ENCODE measurements at places on chromosomes 4 and X. TPM values are rescaled to one million over a fixed set of nuclear protein-coding genes. Genes with fewer than 3 reads are reported as not detected.

DNA sequence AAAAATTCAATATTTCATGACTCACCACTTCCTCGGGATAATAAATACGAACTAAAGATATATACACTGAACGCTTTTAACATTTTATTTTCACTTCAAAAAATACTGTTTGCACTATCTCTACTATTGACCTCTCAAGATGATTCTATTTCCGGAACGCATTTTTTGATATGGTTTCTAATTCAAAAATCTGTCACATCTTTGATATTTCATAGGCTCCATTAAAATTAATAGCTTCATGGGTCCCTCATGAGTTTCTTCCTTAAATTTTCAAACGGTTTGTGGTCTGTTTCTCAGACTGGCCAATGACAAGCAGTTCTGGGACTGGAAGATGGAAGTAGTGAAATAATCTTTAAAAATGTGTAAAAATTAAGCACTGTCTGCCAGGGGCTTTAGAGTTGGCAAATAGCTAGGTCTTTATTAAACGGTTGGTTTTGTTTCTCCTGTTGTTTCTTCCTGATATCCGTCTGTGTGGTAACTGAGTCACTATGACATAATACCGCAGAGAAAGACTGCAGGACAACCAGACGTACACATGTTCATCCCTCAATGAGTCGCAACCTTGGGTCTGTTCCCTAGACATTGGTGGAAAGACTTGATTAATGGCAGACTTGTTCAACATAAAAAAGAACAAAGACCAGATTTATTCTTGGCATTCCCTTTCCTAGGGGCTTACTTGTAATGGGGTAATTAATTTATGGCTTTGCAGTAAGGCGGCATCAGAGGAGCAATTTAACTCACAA lies 133.8 kb downstream of the PALLD start:
- H3K4me1 ChIP-seq = peaks cover 13% of the 10 kb centered on the region
- no peak for DNase-seq
- no peak overlapping the region for H3K27ac ChIP-seq
- H3K4me3 ChIP-seq = no peak overlapping the region

GRCh38 chr4:129581305-129581704 lies 485.4 kb downstream of the C4orf33 start:
- no peaks in the 10 kb centered on the region for H3K27me3 ChIP-seq
- no peak overlapping the region for H3K27ac ChIP-seq
- H3K36me3 ChIP-seq = no peaks in the 10 kb centered on the region
- DNase-seq = no peak

DNA sequence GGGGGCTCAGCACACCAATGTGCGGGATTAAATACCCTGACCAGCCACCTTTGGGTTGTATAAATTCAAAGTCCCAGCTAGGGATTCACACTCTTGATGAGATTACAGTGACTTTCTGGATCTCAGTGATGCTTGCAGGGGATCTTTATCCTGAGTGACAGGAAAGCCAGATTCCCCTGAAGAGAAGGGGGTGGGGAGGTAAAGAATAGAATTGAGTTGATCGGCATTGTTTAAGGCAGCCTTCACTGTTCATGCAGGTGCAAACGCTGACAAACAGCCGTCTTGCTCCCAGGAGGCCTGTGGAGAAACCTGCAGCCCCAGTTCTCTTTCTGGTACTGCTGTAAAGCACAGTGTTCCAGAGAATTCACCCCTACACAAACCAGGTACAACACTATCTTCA lies 19.0 kb downstream of the CXXC4 start:
- no peak overlapping the region for H3K27ac ChIP-seq
- no peaks in the 10 kb centered on the region for H3K27me3 ChIP-seq
- H3K4me1 ChIP-seq = peaks cover 2% of the 10 kb centered on the region
- DNase-seq = no peak

DNA sequence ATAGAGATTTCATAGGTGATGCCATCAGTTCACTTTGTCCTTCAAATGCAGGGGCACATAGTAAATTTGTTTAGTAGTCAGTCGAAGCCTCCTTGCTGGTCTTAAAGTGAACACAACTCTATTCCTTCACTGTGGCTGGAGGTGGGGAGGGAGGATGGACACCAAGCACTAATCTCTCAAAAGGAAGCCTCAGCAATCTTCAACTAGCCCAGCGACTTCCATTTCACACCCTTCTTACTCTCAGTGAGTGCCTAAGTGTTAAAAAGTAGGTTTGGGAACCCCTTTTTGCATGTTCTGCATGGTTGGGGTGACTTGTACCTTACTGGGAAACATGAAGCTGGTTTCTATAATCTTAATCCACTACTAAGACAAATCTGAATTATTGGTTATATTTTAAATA lies 96.0 kb upstream of the GUCY1A1 start:
- H3K36me3 ChIP-seq = no peaks in the 10 kb centered on the region
- no peaks in the 10 kb centered on the region for H3K27me3 ChIP-seq
- H3K27ac ChIP-seq = no peak overlapping the region
- DNase-seq = no peak
- no peaks in the 10 kb centered on the region for H3K4me1 ChIP-seq

- DNase-seq = no peak
- peaks cover 23% of the 10 kb centered on the region for H3K4me1 ChIP-seq
- H3K36me3 ChIP-seq = no peaks in the 10 kb centered on the region
- H3K4me3 ChIP-seq = no peak overlapping the region
- no peaks in the 10 kb centered on the region for H3K27me3 ChIP-seq
Observed at GRCh38 chr4:44446801-44447562, 1.6 kb downstream of the KCTD8 start.

- no peaks in the 10 kb centered on the region for H3K27me3 ChIP-seq
- H3K36me3 ChIP-seq = no peaks in the 10 kb centered on the region
- no peak overlapping the region for H3K4me3 ChIP-seq
- peaks cover 11% of the 10 kb centered on the region for H3K4me1 ChIP-seq
- DNase-seq = no peak
- no peak overlapping the region for H3K27ac ChIP-seq
Observed at GRCh38 chr4:6971536-6972374, 62.1 kb downstream of the TBC1D14 start.

GRCh38 chrX:46710927-46711623 lies 47.8 kb downstream of the SLC9A7 start:
- H3K36me3 ChIP-seq = no peaks in the 10 kb centered on the region
- H3K27me3 ChIP-seq = no peaks in the 10 kb centered on the region
- H3K27ac ChIP-seq = no peak overlapping the region
- peaks cover 8% of the 10 kb centered on the region for H3K4me1 ChIP-seq
- no peak for DNase-seq
- H3K4me3 ChIP-seq = no peak overlapping the region

DNA sequence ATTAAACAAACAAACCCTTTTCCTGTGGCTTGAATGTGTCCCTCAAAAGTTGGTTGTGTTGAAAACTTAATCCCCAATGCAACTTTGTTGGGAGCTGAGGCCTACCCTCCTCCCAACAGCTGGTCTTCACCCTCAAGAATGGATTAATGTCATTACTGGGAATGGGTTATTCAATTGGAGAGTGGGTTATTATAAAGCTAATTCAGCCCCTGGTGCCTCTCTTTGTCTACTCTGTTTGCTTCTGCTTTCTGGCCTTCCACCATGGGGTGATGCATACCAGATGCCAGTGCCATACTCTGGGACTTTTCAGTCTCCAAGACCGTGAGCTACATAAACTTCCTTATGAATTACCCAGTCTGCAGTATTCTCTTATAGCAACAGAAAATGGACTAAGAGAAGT lies 706.5 kb downstream of the CCSER1 start:
- H3K36me3 ChIP-seq = no peaks in the 10 kb centered on the region
- no peaks in the 10 kb centered on the region for H3K4me1 ChIP-seq
- no peaks in the 10 kb centered on the region for H3K27me3 ChIP-seq
- H3K4me3 ChIP-seq = no peak overlapping the region

DNA sequence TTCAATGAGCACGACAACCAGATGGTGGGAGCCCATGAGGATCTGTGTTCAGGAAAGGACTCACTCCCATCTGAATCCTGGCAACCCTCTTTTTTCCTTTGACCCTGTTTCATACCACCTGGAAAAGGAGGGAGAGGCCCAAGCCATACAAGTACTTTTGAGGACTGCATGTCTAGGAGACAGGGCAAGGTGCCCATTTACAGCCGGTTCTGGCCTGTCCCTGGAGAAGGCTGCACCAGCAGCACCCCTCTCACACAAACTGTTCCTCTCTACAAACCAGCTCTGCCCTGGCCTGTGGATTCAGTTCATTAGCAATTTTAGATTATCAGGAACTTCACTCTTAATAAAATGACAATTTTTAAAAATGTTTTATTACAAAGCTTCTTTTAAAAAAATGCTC lies 57.5 kb downstream of the HADH start:
- no peak overlapping the region for H3K27ac ChIP-seq
- no peaks in the 10 kb centered on the region for H3K4me1 ChIP-seq
- H3K27me3 ChIP-seq = no peaks in the 10 kb centered on the region

DNA sequence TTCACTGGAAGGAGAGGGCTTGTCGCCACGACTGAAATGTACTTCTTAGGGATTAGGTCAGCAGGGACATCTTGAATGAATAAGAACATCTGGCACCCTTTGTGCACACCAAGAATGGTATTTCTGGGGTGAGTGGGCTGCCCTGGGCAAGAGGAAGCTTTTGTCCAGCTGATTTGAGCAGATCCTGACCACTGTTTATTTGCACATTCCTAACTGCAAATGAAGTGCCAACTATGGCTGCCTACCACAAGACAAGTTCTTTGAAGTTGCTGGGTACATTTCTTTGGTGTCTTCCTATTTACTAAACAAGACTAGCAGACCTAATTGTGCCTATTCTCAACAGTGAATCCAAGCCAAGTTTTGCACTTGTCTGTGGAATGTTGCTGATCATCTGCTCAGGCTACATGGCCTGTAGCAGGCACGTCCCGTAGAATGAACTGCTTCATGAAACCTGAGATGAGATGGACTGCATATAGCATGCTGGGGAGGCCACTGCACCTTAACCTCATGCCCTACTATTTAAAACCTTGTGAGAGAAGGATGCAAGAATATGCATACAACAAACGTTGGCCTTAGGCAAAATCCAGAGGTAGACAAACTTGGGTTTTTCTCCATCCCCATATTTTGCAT lies 45.0 kb downstream of the PIR start:
- no peak overlapping the region for H3K4me3 ChIP-seq
- H3K36me3 ChIP-seq = no peaks in the 10 kb centered on the region
- no peak overlapping the region for H3K27ac ChIP-seq
- no peaks in the 10 kb centered on the region for H3K27me3 ChIP-seq

GRCh38 chrX:80602036-80602860 lies 182.0 kb downstream of the TENT5D start:
- DNase-seq = no peak
- no peaks in the 10 kb centered on the region for H3K27me3 ChIP-seq
- H3K4me1 ChIP-seq = no peaks in the 10 kb centered on the region
- H3K36me3 ChIP-seq = no peaks in the 10 kb centered on the region
- no peak overlapping the region for H3K4me3 ChIP-seq

DNA sequence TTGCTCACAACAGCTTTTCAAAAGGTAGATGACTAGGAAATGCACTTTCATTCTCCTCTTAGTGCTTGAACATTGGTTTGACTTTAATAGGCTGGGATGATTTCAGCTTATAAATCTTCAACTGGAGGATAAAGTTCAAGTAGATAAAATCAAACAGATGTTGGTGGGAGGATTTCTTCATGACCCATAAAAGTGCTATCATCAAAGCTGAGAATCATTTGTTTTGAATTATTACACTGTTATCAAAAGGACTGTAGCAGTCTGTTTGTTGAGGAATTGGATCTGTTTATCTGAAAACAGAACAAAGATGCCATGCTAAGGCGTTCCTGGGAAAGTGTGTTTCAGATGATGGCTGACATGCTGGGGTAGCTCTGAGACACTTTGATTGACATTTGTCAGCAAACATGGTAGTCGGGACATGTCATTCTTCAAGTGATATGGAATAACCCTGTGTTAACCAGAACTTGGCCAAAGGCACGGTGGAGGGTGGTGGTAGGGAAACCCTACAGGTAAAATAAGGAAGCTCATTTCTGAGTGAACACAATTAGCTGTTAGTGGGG lies 304.0 kb upstream of the PITX2 start:
- no peaks in the 10 kb centered on the region for H3K4me1 ChIP-seq
- no peak overlapping the region for H3K27ac ChIP-seq
- peaks cover 7% of the 10 kb centered on the region for H3K27me3 ChIP-seq
- no peaks in the 10 kb centered on the region for H3K36me3 ChIP-seq

DNA sequence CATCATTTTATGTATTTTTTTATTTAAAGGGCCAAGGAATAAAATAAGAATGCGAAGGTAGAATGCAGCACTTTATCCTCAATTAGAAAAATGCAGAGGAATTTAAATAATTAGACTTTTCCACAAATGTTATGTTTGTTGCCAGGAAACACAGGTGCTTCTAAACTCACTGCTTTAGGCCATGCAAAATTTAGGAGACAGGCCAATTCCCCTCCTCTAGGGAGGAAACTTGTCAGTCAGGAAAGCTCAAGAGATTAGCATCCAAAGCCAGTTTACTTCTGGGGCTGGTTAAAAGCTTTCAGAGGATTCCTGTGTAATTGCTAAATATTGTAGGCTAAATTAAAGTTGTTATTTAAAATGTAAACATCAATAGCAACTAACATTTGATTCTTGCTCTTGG lies 124.5 kb downstream of the DMD start:
- no peaks in the 10 kb centered on the region for H3K4me1 ChIP-seq
- H3K27me3 ChIP-seq = no peaks in the 10 kb centered on the region
- no peaks in the 10 kb centered on the region for H3K36me3 ChIP-seq

- H3K27me3 ChIP-seq = no peaks in the 10 kb centered on the region
- H3K27ac ChIP-seq = no peak overlapping the region
- H3K4me3 ChIP-seq = no peak overlapping the region
Observed at GRCh38 chr4:84319124-84319523, 180.0 kb downstream of the NKX6-1 start.

DNA sequence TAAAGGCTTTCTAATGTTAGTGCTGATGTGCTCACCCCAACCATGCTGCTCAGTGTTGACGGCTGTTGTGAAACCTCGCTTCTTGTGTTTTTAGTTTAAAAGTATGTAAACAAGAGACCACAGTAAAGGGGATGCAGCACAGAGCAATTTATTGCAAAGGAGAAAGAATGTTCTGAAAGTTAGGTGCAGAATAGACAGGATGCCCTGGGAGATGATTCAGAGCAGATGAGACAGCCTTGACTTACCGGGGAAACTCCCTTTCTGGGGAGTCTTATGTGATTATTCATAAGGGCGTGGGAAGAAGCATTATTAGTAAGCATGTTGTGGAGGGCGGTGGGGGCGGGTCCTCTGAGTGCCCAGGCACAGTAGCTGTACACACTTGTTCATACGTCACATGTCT lies 47.7 kb downstream of the EVC start:
- no peaks in the 10 kb centered on the region for H3K27me3 ChIP-seq
- H3K27ac ChIP-seq = no peak overlapping the region
- no peak overlapping the region for H3K4me3 ChIP-seq
- DNase-seq = no peak

- no peak for DNase-seq
- no peak overlapping the region for H3K27ac ChIP-seq
- H3K27me3 ChIP-seq = peaks cover 3% of the 10 kb centered on the region
- no peaks in the 10 kb centered on the region for H3K36me3 ChIP-seq
- H3K4me1 ChIP-seq = no peaks in the 10 kb centered on the region
Observed at GRCh38 chr4:10671366-10671765, 13.2 kb downstream of the CLNK start.

The GUCY1B1 gene
- 6.7 TPM for total RNA-seq

The CXorf49 gene
- not detected for total RNA-seq

The SAGE1 gene
- 0.05 TPM for total RNA-seq

The DDIT4L gene
- 0.08 TPM for total RNA-seq

The IGFBP7 gene
- 195 TPM for total RNA-seq
